ENCODE measurements at places on chromosomes 3 and 15.

DNA sequence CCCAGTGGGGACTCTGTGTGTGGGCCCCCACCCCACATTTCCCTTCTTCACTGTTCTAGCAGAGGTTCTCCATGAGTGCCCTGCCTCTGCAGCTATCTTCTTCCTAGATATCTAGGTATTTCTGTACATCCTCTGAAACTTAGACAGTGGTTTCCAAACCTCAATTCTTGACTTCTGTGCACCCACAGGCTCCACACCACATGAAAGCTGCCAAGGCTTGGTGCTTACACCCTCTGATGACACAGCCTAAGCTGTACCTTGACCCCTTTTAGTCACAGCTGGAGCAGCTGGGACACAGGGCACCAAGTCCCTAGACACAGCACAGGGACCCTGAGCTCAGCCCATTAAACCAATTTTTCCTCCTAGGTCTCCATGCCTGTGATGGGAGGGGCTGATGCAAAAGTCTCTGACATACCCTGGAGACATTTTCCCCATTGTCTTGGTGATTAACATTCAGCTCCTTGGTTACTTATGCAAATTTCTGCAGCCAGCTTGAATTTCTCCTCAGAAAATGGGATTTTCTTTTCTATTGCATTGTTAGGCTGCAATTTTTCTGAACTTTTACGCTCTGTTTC, 304.5 kb downstream of the OTOL1 start:
- DNase-seq, result no peak

DNA sequence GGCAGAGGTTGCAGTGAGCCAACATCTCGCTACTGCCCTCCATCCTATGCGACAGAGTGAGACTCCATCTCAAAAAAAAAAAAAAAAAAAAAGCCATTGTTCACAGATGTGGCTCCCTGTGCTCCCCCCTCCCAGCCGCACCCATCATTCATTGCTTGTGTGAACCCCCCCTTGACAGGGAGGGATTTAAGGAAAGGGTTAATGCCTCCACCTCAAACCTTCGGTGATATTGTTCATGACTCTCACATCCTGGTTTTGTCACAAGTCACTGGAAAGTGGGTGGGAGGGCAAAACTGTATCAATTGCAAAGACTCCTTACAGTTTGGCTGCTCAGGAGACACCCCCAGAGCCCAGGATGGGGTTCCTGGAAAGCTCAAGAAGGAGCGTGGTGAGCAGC, 7.7 kb downstream of the SLC6A6 start:
- DNase-seq, result no peak

- DNase-seq, result no peak
These were observed 24.6 kb downstream of the TRA2B start for GRCh38 chr3:185912929-185913901.

DNA sequence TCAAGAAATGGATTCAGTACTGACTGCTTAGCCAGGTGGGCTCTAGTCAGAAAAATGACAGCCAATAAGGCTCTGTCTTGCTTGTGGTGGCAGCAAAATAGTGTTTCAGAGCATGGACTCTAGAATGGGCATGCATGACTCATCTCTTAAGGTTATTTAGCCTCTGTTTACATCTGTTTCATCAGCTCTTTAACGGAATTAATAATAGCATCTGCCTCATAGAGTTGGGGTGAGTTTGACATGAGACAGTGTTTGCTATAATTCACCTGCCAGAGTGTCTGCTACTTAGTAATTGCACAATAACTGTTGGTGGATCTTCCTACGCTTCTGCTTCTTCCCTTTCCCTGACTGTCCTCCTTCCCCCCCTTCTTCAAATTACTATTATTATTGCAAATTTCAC, 350.4 kb upstream of the SEMA6D start:
- DNase-seq, result no peak

DNA sequence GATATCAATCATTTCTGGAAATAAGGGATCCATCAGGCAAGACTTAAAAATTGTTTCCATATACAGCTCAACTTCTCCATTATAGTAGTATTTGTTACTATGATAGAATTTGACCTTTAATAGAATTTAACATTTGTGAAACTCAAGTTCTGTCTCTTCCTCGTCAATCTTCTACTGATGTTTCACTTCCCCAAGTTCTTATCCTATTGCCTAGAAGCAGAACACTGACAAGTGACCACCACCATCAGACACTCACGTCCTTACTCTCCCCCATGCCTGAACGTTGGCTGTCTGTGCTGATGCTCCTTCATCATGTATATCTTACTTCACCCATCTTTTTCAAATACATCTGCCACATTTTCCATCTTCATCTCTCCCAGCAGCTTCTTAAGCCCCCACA, 26.6 kb upstream of the TAFA4 start:
- DNase-seq, result no peak

GRCh38 chr3:130760922-130761321, 14.3 kb upstream of the PIK3R4 start:
- no peak for DNase-seq

Measured in NCI-H446 (cell line).